Activated CD8-positive, alpha-beta T cell treated with anti-CD3 and anti-CD28 coated beads for 36 hours (primary cell): ENCODE measurements at places on chromosomes 12 and 14. TPM values are rescaled to one million over a fixed set of nuclear protein-coding genes. Genes with fewer than 3 reads are reported as not detected.

UNC79 gene
- total RNA-seq: 0.05 TPM

TRAF3 gene
- total RNA-seq: 40.2 TPM

TCL1B gene
- not detected for total RNA-seq

KLRK1 gene
- 111 TPM for total RNA-seq

SCN8A gene
- 0.78 TPM for total RNA-seq

CD163 gene
- not detected for total RNA-seq

SCNN1A gene
- total RNA-seq: 3.8 TPM

ART4 gene
- total RNA-seq: not detected

KRT73 gene
- total RNA-seq: not detected

ADGRD1 gene
- 0.27 TPM for total RNA-seq

CCNK gene
- 98.8 TPM for total RNA-seq

TAC3 gene
- 0.34 TPM for total RNA-seq

KRT83 gene
- not detected for total RNA-seq

SYCP3 gene
- total RNA-seq: 0.36 TPM

LMNTD1 gene
- total RNA-seq: not detected

NTN4 gene
- not detected for total RNA-seq

ESYT1 gene
- total RNA-seq: 160 TPM

OTUB2 gene
- total RNA-seq: 0.25 TPM

AQP6 gene
- not detected for total RNA-seq

AQP2 gene
- not detected for total RNA-seq

PTPRQ gene
- total RNA-seq: not detected

DAO gene
- total RNA-seq: not detected

KLRC4 gene
- total RNA-seq: 3.7 TPM

RD3L gene
- total RNA-seq: not detected

CELA1 gene
- not detected for total RNA-seq

CFAP54 gene
- 0.45 TPM for total RNA-seq

DEGS2 gene
- 3.1 TPM for total RNA-seq

KCNJ8 gene
- not detected for total RNA-seq

LTBR gene
- 1.5 TPM for total RNA-seq

RNASE7 gene
- not detected for total RNA-seq
